Right lobe of liver (tissue), 6 donors: ENCODE measurements at places on chromosomes 6 and 20. TPM values are rescaled to one million over a fixed set of nuclear protein-coding genes. Genes with fewer than 3 reads are reported as not detected.

The CCN5 gene
- total RNA-seq: 1.0 TPM

DNA sequence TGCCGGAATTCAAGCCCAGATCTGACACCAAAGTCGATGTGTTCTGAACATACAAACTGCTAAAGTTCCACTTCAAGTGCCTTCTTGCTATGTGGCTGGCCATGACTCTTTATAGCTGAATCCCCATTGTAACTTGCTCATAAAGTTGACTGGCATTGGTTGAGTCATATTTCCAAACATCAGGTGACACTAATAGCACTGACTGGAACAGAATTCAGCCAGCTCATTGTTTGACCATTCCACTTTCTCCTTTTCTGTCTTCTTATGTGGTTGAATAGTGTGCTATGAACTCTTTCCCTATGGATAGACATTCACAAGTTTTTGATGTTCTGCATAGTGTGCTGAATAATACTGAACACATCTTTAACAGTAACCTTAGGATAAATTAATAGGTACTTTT is 266.2 kb upstream of the ZFP64 start:
- no peaks in the 10 kb centered on the region for H3K27me3 ChIP-seq
- H3K4me1 ChIP-seq: no peaks in the 10 kb centered on the region
- no peak overlapping the region for H3K4me3 ChIP-seq
- H3K27ac ChIP-seq: no peak overlapping the region
- H3K36me3 ChIP-seq: no peaks in the 10 kb centered on the region

- no peak overlapping the region for H3K27ac ChIP-seq
- DNase-seq: no peak
- H3K4me1 ChIP-seq: no peaks in the 10 kb centered on the region
- H3K27me3 ChIP-seq: no peaks in the 10 kb centered on the region
- no peak overlapping the region for H3K4me3 ChIP-seq
- no peaks in the 10 kb centered on the region for H3K36me3 ChIP-seq
These were observed 187.8 kb downstream of the SASH1 start for GRCh38 chr6:148530394-148530953.

The COL9A3 gene
- 7.6 TPM for total RNA-seq

- H3K27me3 ChIP-seq: no peaks in the 10 kb centered on the region
- no peaks in the 10 kb centered on the region for H3K4me1 ChIP-seq
- no peaks in the 10 kb centered on the region for H3K36me3 ChIP-seq
- no peak overlapping the region for H3K4me3 ChIP-seq
- no peak overlapping the region for H3K27ac ChIP-seq
- no peak for DNase-seq
These were observed 343.5 kb downstream of the NRN1 start for GRCh38 chr6:5663259-5663658.

The CFAP206 gene
- total RNA-seq: not detected

GRCh38 chr6:168908887-168909286 is 344.8 kb downstream of the THBS2 start:
- H3K27me3 ChIP-seq: no peaks in the 10 kb centered on the region
- no peaks in the 10 kb centered on the region for H3K4me1 ChIP-seq
- H3K36me3 ChIP-seq: no peaks in the 10 kb centered on the region

The PPP2R5D gene
- total RNA-seq: 24.0 TPM

GRCh38 chr20:39752262-39752876 is 790.2 kb downstream of the DHX35 start:
- no peak overlapping the region for H3K4me3 ChIP-seq
- H3K36me3 ChIP-seq: no peaks in the 10 kb centered on the region
- H3K27me3 ChIP-seq: no peaks in the 10 kb centered on the region
- H3K4me1 ChIP-seq: no peaks in the 10 kb centered on the region

GRCh38 chr6:9523462-9523861 is 891.4 kb downstream of the TFAP2A start:
- H3K36me3 ChIP-seq: no peaks in the 10 kb centered on the region
- H3K4me1 ChIP-seq: no peaks in the 10 kb centered on the region
- no peak overlapping the region for H3K27ac ChIP-seq
- H3K27me3 ChIP-seq: no peaks in the 10 kb centered on the region

- no peaks in the 10 kb centered on the region for H3K27me3 ChIP-seq
- H3K4me3 ChIP-seq: no peak overlapping the region
- H3K36me3 ChIP-seq: no peaks in the 10 kb centered on the region
- no peak overlapping the region for H3K27ac ChIP-seq
- DNase-seq: no peak
- no peaks in the 10 kb centered on the region for H3K4me1 ChIP-seq
These were observed 24.8 kb downstream of the AFDN start for GRCh38 chr6:167851370-167851952.

The SH3BGRL2 gene
- total RNA-seq: 38.7 TPM

GRCh38 chr6:118659513-118660217 is 8.3 kb upstream of the CEP85L start:
- no peak for DNase-seq
- no peak overlapping the region for H3K4me3 ChIP-seq
- no peaks in the 10 kb centered on the region for H3K36me3 ChIP-seq
- no peaks in the 10 kb centered on the region for H3K27me3 ChIP-seq

The PI16 gene
- total RNA-seq: 0.42 TPM

GRCh38 chr6:21321076-21321475 is 272.5 kb upstream of the SOX4 start:
- no peak overlapping the region for H3K27ac ChIP-seq
- no peaks in the 10 kb centered on the region for H3K27me3 ChIP-seq
- no peaks in the 10 kb centered on the region for H3K36me3 ChIP-seq

DNA sequence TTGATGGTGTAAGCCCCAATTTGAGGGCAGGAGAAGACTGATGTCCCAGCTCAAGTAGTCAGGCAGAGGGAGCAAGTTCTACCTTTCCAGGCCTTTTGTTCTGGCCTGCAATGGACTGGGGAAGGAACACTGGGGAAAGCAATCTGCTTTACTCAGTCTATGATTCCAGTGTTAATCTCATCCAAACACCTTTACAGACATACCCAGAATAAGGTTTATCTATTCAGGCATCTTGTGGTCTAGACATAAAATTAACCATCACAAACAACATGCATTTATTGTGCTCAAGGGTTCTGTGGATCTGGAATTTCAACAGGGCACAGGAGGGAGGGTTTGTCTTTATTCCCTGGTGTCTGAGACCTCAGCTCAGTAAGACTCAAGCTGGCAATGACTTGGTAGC is 14.4 kb upstream of the RSPH3 start:
- no peak overlapping the region for H3K27ac ChIP-seq
- no peaks in the 10 kb centered on the region for H3K4me1 ChIP-seq
- no peak for DNase-seq
- no peak overlapping the region for H3K4me3 ChIP-seq
- no peaks in the 10 kb centered on the region for H3K36me3 ChIP-seq
- no peaks in the 10 kb centered on the region for H3K27me3 ChIP-seq

The FAM162B gene
- 0.33 TPM for total RNA-seq

- H3K27ac ChIP-seq: no peak overlapping the region
- H3K27me3 ChIP-seq: no peaks in the 10 kb centered on the region
- H3K4me1 ChIP-seq: no peaks in the 10 kb centered on the region
- no peaks in the 10 kb centered on the region for H3K36me3 ChIP-seq
- H3K4me3 ChIP-seq: no peak overlapping the region
These were observed 17.3 kb upstream of the TXLNB start for GRCh38 chr6:139308936-139309603.

GRCh38 chr6:1609041-1609647 is 571 bp upstream of the FOXC1 start:
- peak overlapping the region; percentile 59 for H3K4me3 ChIP-seq
- peaks cover 34% of the 10 kb centered on the region for H3K4me1 ChIP-seq
- peaks cover 66% of the 10 kb centered on the region for H3K27me3 ChIP-seq
- no peak for DNase-seq
- H3K27ac ChIP-seq: no peak overlapping the region

The BMP6 gene
- 3.0 TPM for total RNA-seq

- H3K4me3 ChIP-seq: peak overlapping the region; percentile 23
- H3K4me1 ChIP-seq: no peaks in the 10 kb centered on the region
- H3K36me3 ChIP-seq: no peaks in the 10 kb centered on the region
These were observed 8.3 kb upstream of the AVP start for GRCh38 chr20:3092611-3093379.

- peak; percentile 70 for DNase-seq
- H3K4me1 ChIP-seq: no peaks in the 10 kb centered on the region
- no peak overlapping the region for H3K27ac ChIP-seq
- no peaks in the 10 kb centered on the region for H3K36me3 ChIP-seq
- H3K27me3 ChIP-seq: no peaks in the 10 kb centered on the region
These were observed 1.2 kb downstream of the GSTA5 start for GRCh38 chr6:52839124-52840055.

- H3K4me3 ChIP-seq: no peak overlapping the region
- no peaks in the 10 kb centered on the region for H3K4me1 ChIP-seq
- H3K27me3 ChIP-seq: no peaks in the 10 kb centered on the region
- no peak for DNase-seq
These were observed 58.6 kb downstream of the SNAI1 start for GRCh38 chr20:50041246-50041873.

GRCh38 chr20:17210983-17211382 is 15.9 kb upstream of the PCSK2 start:
- no peak for DNase-seq
- no peak overlapping the region for H3K4me3 ChIP-seq
- H3K4me1 ChIP-seq: no peaks in the 10 kb centered on the region

- H3K4me1 ChIP-seq: no peaks in the 10 kb centered on the region
- H3K27ac ChIP-seq: no peak overlapping the region
- H3K27me3 ChIP-seq: no peaks in the 10 kb centered on the region
- H3K4me3 ChIP-seq: no peak overlapping the region
- H3K36me3 ChIP-seq: no peaks in the 10 kb centered on the region
- DNase-seq: peak; percentile 64
These were observed 45.1 kb upstream of the MCM9 start for GRCh38 chr6:118980063-118980462.

The ADTRP gene
- 1.9 TPM for total RNA-seq

DNA sequence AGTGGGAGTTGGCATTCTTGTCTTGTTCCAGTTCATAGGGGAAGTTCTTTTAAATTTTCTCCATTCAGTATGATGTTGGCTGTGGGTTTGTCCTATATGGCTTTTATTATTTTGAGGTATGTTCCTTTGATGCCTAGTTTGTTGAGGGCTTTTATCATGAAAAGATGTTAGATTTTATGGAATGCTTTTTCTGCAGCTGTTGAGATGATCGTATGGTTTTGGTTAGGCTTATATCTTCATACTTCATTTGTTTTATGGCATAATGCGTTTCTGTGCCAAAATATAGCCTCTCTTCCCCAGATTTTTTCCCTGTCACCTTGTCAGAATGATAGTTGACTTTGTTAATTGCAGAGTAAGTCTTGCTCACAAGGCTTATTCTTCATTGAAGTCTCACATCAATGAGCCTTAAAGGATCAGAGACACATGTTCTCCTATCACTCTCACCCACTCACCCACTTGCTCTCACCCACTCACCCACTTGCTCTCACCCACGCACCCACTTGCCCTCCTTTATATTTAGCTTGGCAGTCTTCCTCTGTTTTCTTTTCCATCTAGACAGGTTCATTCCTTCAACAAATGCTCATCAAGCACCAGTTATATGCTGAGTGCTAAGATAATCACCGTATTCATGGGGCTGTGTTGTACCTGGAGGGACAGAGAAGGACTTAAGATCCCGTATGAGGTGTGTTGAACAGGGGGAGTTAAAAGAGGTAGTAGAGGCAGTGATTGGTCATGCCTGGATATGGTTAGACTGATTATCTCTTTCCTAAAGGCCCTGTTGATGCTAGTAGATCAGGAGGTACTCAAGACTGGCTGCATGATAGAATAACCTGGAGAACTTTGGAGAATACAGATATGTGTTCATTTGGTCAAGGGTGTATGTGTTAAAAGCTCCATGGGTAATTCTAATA is 19.3 kb downstream of the UST start:
- DNase-seq: no peak
- H3K4me1 ChIP-seq: no peaks in the 10 kb centered on the region
- no peak overlapping the region for H3K27ac ChIP-seq
- no peaks in the 10 kb centered on the region for H3K27me3 ChIP-seq

GRCh38 chr6:111824608-111825337 is 48.5 kb downstream of the FYN start:
- no peaks in the 10 kb centered on the region for H3K4me1 ChIP-seq
- no peak overlapping the region for H3K4me3 ChIP-seq

The TSBP1 gene
- total RNA-seq: not detected

GRCh38 chr6:79173378-79173777 is 61.1 kb downstream of the HMGN3 start:
- no peaks in the 10 kb centered on the region for H3K36me3 ChIP-seq
- no peak overlapping the region for H3K4me3 ChIP-seq
- no peaks in the 10 kb centered on the region for H3K27me3 ChIP-seq
- H3K4me1 ChIP-seq: no peaks in the 10 kb centered on the region

GRCh38 chr6:89616531-89616930 is 22.0 kb downstream of the LYRM2 start:
- no peak overlapping the region for H3K27ac ChIP-seq
- H3K4me1 ChIP-seq: no peaks in the 10 kb centered on the region
- no peak for DNase-seq
- H3K27me3 ChIP-seq: no peaks in the 10 kb centered on the region

- H3K27me3 ChIP-seq: no peaks in the 10 kb centered on the region
These were observed 32.7 kb upstream of the ID4 start for GRCh38 chr6:19804205-19805128.

DNA sequence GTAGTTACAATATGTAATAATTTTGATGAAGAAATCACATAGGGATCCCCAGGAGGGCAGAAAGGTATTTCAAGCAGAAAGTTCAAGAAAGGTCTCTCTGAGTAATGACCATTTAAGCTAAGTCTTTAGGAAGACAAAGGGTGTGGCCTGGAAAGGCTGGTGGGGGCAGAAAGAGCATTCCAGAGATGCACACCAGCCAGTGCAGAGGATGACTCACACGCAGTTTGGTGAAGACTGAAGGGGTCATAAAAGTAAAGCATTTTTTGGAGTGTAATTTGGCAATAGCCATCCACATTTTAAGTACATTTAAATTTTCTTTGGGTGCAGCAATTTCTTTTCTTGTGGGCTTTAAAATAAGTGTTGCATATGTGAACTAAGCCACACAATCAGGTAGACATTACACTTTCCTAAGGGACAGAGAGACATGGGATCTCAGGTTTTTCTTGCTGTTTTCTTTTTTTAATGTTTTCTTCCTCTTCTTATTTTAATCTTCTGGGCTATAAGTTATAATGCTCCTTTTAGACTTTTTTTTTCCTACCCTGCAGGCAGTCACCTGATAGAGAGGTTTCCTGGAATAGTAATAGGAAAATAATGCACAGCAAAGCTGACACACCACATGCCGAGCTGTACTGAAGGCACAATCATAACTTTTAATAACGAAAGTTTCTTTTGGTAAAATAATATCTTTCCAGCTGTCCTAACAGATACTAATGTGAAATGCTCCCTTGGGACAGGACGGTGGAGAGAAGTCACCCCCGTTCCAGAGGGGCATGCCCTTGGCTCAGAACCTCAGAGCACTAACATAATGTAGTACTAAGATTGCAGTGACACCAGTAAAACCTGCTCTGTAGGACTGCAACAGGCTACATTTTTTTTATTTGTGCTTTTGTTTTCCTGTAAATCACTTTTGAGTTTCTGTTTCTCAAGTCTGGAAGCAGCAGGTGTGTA is 49.6 kb upstream of the PTPRK start:
- no peaks in the 10 kb centered on the region for H3K36me3 ChIP-seq
- no peak overlapping the region for H3K27ac ChIP-seq
- no peaks in the 10 kb centered on the region for H3K4me1 ChIP-seq
- DNase-seq: no peak
- H3K4me3 ChIP-seq: no peak overlapping the region

- DNase-seq: no peak
- H3K27ac ChIP-seq: no peak overlapping the region
- no peaks in the 10 kb centered on the region for H3K27me3 ChIP-seq
- no peak overlapping the region for H3K4me3 ChIP-seq
These were observed 453.5 kb upstream of the JARID2 start for GRCh38 chr6:14792118-14792955.

The SLC22A16 gene
- total RNA-seq: 0.31 TPM
